T-helper 17 cell (primary cell): ENCODE measurements at places on chromosomes 12 and 14. TPM values are rescaled to one million over a fixed set of nuclear protein-coding genes. Genes with fewer than 3 reads are reported as not detected.

- DNase-seq: no peak
Measured at GRCh38 chr12:122174155-122174845, at the start of gene IL31. Gene IL31 (minus strand): TSS chr12:122174221. CDS start chr12:122174172, 49 bp downstream.

- no peak for DNase-seq
Measured at GRCh38 chr12:116026346-116026745, 251.1 kb downstream of the MED13L start.

The ASCL1 gene
- not detected for total RNA-seq

DNA sequence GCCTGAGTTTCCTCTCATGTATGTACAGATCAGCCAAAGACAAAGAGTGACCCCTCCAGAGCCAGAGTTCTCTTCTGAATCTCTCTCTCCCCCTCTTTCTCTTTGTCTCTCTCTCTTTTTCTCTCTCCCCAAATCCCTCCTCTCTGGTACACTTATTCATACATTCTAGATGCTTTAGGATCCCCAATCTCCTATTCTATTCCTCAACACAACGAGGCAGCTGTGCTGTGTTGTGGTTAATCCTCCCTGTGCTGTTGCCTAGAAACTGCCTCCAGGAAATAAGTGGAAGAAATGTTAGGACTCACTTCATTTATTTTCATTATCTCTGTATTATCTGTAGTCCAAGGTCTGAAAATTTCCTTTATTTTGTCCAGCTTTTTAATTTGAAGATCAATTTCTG, 350.5 kb upstream of the OR4E1 start:
- no peak for DNase-seq

The CSAD gene
- total RNA-seq: 61.0 TPM
